ENCODE measurements at places on chromosomes 13 and 19. TPM values are rescaled to one million over a fixed set of nuclear protein-coding genes. Genes with fewer than 3 reads are reported as not detected.

LSM7 gene
- total RNA-seq, result 54.0 TPM

TEX26 gene
- not detected for total RNA-seq

LENG9 gene
- 6.8 TPM for total RNA-seq

CEACAM6 gene
- not detected for total RNA-seq

CADM4 gene
- total RNA-seq, result 25.3 TPM

VSIG10L gene
- total RNA-seq, result 1.8 TPM

RFC3 gene
- 8.2 TPM for total RNA-seq

EHD2 gene
- 105 TPM for total RNA-seq

PROZ gene
- total RNA-seq, result not detected

KL gene
- total RNA-seq, result 12.5 TPM

CYP2A6 gene
- not detected for total RNA-seq

CYP2A7 gene
- not detected for total RNA-seq

GZMM gene
- total RNA-seq, result 2.8 TPM

SPRED3 gene
- total RNA-seq, result 8.7 TPM

FUT3 gene
- 3.0 TPM for total RNA-seq

Data from kidney (tissue), 22 donors.